AG04449 (cell line): ENCODE measurements at places on chromosomes 6 and 20.

GRCh38 chr20:59471653-59472421 is 132.5 kb upstream of the PHACTR3 start:
- no peak for DNase-seq

- DNase-seq = no peak
Observed at GRCh38 chr6:53244958-53245357, 96.3 kb upstream of the GCM1 start.

DNA sequence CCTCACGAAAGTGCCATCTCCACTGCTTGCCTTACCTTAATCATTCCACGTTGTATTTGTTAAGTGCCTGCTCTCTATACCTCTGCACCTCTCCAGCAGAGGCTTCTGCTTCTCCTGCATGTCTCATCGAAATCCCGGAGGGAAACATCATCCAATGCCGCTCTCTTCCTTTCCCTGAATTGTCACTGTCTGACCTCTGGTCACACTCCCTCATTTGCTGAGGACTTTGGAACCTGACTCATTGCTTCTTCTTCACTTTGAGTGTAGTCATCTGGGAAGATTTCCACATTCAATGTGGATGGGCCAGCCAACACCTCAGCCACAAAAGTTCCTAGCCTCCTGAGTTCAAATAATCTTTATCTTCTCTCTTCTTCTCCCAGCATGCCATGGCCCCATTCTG is 78.9 kb upstream of the BEND6 start:
- no peak for DNase-seq

DNA sequence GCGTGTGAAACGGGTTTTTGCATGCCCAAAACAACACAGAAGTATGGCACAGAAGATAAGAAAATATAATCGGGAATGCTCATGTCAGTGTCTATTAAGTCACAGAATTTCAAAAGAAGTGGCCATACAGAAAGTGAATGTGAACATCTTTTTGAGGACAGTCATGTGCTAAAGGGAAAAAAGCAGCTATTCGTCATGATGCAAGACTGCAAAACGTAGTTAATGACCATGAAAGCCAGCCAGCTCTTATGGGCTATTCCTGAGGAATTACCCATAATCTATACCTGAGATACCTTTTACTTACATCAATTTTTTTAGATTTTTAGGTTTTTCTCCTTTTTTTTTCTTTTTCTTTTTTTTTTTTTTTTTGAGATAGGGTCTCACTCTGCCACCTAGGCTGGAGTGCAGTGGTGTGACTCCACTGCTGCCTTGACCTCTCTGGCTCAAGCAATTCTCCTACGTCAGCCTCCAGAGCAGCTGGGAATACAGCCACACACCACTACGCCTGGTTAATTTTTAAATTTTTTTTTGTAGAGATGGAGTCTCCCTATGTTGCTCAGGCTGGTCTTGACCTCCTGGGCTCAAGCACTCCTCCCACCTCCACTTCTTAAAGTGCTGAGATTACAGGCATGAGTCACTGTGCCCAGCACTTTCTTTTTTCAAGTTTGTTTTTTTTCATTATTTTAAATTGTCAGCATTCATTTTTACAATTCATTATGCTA is 18.1 kb upstream of the ZBP1 start:
- no peak for DNase-seq

DNA sequence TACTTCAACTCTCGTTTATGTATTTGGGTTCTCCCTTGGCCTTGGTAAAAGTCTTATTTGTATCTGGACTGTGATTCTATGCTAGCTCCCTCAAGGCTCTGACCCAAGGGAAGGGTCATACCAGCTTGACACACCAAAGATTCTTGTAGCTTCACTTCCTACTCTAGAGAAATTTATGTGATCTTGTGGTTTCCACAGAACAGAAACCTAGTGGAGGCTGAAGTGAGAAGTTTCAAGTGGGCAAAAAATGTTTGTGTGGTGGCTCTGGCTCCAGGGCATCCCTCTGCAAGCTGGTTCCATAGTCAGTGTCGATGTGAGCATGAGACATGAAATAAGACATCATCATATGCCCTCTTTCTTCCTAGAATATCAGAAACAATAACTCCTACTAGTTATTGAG is 48.1 kb upstream of the TNFRSF21 start:
- no peak for DNase-seq

- DNase-seq = no peak
Observed at GRCh38 chr6:76984572-76984971, 478.7 kb downstream of the HTR1B start.

- no peak for DNase-seq
Observed at GRCh38 chr6:157428427-157429202, 47.6 kb downstream of the ZDHHC14 start.
